ENCODE measurements at places on chromosomes 3 and 15.

- DNase-seq, result no peak
Measured at GRCh38 chr3:32041316-32041715, 59.8 kb downstream of the ZNF860 start.

- DNase-seq, result no peak
Measured at GRCh38 chr3:43994657-43995546, 246.8 kb upstream of the TOPAZ1 start.

GRCh38 chr15:28929200-28929599 is 43.4 kb downstream of the APBA2 start:
- DNase-seq, result no peak

DNA sequence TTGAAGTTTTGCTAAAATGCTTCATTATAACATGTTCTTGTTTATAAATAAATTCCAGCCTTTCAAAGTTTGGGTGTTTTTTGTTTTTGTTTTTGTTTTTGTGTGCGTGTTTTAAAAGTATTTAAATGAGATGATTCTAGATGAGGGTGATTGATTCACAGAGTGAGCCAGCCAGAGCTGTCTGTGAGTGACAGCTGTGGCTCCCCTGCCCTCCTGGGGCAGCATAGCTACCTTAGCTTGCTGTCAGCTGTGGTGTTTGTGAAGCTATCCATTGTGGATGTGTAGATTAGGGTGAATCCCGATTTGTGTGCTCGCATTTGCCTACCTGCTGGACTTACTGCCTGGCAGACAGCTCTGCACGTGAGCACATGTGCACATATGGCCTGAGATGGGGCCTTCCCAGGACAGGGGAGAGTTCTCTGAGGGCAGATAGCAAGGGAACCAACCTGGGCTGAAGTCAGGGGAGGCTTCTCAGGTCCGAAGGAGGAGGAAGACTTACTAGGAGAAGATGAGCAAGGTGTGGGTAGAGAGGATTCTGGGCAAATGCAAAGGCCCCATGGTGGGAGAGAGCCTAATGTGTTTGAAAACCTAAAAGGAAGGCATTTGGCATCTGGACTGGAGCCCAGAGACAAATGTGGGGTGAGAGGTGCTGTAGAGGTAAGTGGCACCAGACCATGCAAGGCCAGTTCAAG is 124.2 kb downstream of the EEFSEC start:
- no peak for DNase-seq

- DNase-seq, result no peak
Measured at GRCh38 chr15:51156957-51157356, 62.3 kb upstream of the TNFAIP8L3 start.

- DNase-seq, result peak; percentile 8
Measured at GRCh38 chr15:79154483-79155135, 64.0 kb upstream of the RASGRF1 start.

DNA sequence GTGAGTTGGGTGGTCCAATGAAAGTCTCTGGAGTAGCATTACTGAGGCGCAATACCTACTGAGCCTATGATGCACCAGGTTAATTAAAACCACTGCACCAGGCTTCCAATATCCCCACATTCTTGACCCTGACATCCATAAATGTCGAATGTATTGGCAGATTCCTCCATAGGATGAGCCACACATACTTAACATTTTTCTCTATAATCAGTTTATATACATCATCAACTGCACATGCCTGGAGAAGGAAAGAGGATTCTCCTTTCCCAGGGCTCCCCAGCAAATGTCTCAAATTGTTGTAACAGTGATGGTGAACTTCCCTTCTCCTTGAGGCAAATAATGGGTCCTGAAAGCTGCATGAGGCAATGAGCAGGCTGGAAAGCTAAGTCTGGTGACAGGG is 82.3 kb upstream of the LPP start:
- DNase-seq, result no peak

GRCh38 chr15:60381148-60381788 is 16.5 kb downstream of the ANXA2 start:
- no peak for DNase-seq

All from activated CD4-positive, alpha-beta T cell treated with anti-CD3 and anti-CD28 coated beads, Interleukin-10, Interleukin-2, amounts not matched to agents 100 ng/mL and 50 ng/mL, durations not matched to agents 16 hours and 8 hours (primary cell).